ENCODE measurements at places on chromosomes 5 and 9.

GRCh38 chr5:175922192-175922885 lies 45.8 kb downstream of the THOC3 start:
- no peak for DNase-seq

- DNase-seq, result no peak
These were observed 36.9 kb upstream of the TBCA start for GRCh38 chr5:77812926-77813589.

GRCh38 chr5:157263496-157264090 lies 2.3 kb upstream of the CYFIP2 start:
- no peak for DNase-seq

DNA sequence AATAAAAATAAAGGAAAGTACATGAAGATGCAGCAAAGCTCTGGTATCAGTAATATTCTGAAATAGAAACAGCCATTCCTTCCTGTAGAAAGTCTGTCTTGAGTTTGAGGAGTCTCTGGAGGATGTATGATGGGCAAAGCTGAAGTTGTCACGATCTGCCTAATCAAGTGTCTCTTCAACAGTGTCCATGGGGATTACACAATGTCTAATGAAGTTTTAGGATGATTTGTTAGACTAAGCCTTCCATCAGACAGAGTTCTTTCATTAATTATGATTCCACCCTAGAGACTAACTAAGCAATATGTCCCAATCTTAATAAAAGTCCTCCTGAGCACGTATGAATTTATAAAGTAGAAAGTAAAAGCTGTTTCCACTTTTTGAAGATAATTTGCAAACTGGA lies 26.9 kb downstream of the PDE4D start:
- no peak for DNase-seq

GRCh38 chr5:168647083-168647482 lies 67.9 kb upstream of the PANK3 start:
- no peak for DNase-seq

- no peak for DNase-seq
These were observed 138.8 kb downstream of the KDM4C start for GRCh38 chr9:6896562-6896961.

GRCh38 chr9:93065135-93065720 lies 6.7 kb downstream of the SUSD3 start:
- no peak for DNase-seq

All from uterus (tissue), 4 donors.